Gastrocnemius medialis (tissue), 4 donors: ENCODE measurements at places on chromosomes 16 and 17. TPM values are rescaled to one million over a fixed set of nuclear protein-coding genes. Genes with fewer than 3 reads are reported as not detected.
A peak's percentile ranks its signal among the peaks of the same experiment; 100 is the strongest.

DNA sequence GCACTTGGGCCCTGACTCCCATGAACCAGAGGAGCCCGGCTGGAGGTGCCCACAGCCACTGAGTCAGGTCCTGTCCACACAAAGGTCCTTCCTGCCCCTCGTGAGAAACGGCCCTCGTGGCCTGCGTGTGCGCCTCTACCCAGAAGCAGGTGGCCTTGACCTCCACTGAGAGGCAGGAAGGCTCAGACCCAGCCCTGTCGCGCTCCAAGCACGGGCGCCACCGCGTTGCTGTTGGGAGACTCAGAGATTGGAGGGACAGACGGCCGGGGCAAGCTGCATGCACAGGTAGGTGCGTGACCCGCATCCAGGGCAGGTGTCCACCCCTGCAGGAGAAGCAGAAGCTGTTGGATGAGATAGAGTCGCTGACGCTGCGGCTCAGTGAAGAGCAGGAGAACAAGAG, 8.1 kb upstream of the CAPN15 start:
- no peak for DNase-seq

The CTRB1 gene
- total RNA-seq, result not detected

GRCh38 chr17:31533546-31534155, 142.2 kb downstream of the RAB11FIP4 start:
- no peak for DNase-seq

The CCL17 gene
- total RNA-seq, result not detected

The GOSR1 gene
- total RNA-seq, result 26.0 TPM

The ANKS4B gene
- not detected for total RNA-seq

DNA sequence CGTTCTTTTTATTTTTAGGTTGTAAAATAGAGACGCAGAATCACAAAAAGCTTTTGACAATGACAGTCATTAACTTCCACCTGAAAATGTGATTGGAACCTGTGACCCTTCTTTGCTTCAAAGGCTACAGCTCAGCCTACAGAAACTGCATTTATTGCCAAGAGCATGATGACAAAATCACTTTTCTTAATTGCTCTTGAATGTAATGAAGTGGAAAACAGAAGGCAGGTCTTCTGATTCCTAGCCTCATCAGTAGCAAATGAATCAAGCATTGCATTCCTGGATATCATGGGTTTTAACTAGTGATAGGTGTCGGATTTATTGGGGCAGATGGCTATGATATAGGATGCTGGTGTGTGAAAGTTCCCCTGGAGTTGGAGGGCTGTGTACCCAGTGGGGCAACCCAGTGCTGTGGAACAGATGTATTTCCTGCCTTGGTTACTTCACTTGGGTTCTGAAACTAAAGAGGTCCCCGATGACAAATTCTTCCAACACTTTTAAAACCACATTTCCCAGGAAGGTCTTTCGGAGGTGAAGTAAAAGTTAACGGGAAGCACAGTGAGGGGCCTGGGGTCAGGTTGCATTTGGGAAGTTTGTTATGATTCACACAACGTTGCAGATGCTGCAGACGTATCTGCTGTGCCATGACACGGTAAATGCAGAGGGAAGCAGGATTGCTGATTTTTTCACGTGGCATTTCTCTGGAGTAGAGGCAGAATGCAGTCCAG, 127.5 kb downstream of the HS3ST3A1 start:
- no peak for DNase-seq

The C17orf107 gene
- not detected for total RNA-seq

- DNase-seq, result no peak
Measured at GRCh38 chr17:63528183-63528582, 5.0 kb downstream of the KCNH6 start.

DNA sequence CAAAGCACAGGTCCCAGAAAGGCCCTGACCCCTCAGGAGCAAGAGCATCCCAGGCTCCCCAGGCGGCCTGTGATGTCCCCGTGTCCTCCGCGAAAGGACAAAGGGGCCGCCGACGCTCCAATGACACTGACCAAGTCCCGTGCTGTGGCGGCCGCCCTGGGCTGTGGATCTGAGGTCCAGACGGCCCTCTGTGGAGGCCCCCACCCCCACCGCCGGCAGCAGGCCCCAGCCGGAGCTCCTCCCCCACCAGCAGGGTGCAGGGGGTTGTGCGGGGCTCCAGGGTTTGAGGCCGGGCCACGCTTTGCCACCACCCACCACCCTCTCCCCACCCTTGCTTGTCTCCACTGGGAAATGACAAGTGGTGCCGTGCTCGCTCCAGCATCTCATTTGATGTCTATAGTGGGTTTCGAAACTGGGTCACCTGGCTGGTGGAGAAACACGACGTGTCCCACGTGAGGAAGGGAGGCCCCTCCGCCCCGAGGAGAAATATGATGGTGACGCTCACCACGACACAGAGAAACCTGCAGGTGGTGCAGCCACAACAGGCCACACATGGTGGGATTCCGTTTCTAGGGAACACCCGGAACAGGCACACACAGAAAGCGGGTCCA, 31.2 kb upstream of the ZNF469 start:
- no peak for DNase-seq

GRCh38 chr17:63425483-63425882, 20.6 kb downstream of the CYB561 start:
- peak; percentile 58 for DNase-seq

The NTN1 gene
- total RNA-seq, result 1.2 TPM

The PSMB3 gene
- total RNA-seq, result 255 TPM

DNA sequence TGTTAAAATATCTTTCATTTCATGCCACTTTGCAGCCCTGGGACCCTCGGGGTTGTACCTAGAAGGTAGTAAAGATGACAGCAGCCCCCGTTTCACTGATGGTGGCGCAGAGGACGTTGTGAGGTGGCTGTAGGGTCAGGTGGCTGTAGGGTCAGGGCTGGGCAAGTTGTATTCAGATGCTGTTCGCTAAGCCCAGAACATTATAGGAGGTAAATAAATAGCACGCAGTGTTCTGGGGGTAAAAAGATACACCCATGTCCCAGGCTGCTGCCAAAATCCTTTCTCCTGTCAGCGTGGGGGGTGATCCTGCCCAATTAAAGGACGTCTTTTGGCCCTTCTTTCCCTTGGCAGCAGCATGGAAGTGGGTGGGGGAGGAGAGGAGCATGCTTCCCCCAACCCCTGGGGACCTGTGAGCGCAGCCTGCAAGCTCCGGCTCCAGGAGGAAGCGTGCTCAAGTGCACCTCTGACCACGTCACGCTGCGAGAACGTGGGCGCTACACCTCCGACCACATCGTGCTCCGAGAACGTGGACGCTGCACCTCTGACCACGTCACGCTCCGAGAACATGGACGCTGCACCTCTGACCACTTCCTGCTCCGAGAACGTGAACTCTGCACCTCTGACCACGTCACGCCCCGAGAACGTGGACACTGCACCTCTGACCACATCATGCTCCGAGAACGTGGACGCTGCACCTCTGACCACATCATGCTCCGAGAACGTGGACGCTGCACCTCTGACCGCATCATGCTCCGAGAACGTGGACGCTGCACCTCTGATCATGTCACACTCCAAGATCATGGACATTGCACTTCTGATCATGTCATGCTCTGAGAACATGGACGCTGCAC, 182.1 kb downstream of the RPTOR start:
- DNase-seq, result no peak

GRCh38 chr17:75036643-75037268, 10.0 kb downstream of the ATP5PD start:
- DNase-seq, result peak; percentile 66

The MEIOB gene
- not detected for total RNA-seq

The FN3K gene
- total RNA-seq, result 3.1 TPM

The NATD1 gene
- total RNA-seq, result 15.4 TPM

The CMIP gene
- 5.1 TPM for total RNA-seq

DNA sequence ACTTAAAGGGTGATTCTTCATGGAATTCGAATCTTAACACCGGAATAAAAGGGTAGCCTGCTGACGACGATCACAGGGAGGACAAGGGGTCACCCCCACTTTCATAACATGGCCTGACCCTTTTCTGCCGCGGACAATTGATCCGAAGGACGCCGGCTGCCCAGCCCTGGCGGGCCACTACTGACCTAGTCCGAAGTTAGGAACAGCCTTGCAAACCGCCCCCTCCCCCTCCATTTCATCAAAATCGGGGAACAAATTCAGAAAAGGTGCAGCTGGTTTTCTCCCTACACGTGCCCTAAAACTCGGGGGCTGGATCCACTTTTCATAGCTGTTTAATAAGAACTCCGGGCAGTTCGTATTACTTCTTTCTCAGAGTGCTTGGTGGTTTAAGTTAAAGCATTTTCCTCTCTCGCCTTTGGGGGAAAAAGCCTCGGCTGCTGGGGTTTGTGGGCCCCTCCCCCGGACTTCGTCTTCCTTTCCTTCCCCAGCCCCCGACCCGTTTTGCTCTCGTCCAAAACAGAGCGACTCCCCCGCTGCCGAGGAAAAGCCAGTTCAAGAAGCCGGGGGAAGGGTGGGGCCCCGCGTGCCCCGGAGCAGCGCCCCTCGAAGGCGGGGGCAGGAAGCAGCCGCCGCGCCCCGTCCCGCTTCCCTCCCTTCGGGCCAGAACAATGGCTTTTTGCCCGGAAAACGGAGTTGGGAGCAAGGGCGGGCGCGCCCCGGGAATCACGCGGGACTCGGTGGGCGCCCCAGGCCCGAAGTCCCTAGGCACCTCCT, 641 bp upstream of the CBX2 start:
- DNase-seq, result no peak

The TELO2 gene
- total RNA-seq, result 10.7 TPM

The NOD2 gene
- total RNA-seq, result 1.4 TPM

GRCh38 chr16:3470723-3471122, 24.6 kb downstream of the C16orf90 start:
- no peak for DNase-seq

The UNK gene
- total RNA-seq, result 10.4 TPM

- no peak for DNase-seq
Measured at GRCh38 chr16:9469512-9469911, 378.1 kb downstream of the HAPSTR1 start.

- DNase-seq, result no peak
Measured at GRCh38 chr16:31005350-31006085, 4.9 kb downstream of the STX1B start.

DNA sequence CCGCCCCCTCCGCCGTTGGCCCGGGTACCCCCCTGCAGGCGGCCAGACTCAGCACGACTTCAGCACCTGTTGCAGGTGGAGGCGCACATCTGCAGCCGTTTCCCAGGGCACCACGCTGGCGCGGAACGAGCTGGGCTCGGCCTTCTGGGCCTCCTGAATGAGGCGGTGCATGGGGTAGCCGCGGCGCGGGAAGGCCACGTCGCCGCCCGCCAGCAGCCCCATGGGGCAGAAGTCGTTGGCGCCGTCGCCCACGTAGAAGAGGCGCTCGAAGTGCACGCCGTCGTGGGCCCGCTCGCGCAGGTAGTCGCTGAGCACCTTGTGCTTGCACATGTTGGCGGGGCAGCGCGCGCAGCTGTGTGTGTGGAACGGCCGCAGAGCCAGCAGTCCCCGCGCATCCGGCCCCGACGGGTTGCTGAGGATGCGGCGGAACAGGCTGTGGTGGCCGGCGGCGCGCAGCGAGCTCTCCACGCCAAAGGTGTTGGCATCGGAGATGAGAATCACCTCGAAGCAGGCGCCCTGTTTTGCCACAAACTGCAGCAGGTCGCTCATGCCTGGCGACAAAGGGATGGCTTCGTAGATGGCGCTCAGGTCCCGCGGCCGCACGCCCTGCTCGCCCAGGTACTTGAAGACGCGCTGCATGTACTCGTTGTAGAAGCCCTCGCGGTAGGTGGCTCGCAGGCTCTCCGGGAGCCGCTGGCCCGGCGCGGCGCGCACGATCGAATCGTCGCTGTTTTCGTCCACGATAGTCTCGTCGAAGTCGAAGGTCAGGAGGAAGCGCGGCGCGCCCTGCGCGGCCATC, 6.2 kb downstream of the PHOSPHO1 start:
- DNase-seq, result no peak

DNA sequence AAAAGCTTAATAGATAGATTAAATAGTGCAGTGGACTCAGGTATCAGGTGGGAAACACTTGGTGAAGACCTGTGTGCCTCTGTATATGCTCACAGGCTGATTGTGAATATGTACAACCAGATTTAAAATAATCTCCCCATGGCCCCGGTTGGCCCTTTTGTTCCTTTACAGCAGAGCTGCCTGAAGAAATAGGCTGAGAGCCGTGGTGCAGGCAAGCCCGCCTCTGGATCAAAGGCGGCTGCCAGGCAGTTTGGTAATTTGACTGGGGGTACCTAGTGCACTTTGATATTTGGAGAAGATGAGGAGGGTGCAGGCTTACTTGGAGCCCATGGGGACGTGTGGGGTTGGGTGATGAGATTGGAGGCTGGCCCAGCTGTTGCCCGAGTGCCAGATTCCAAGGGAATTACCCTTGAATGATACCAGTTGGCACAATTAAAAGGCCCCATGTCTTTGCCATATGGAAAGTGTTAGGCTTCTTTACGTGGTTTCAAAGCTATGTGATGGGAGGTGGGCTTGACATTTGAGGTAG, 5.0 kb downstream of the NKD1 start:
- no peak for DNase-seq

GRCh38 chr17:9798724-9799123, 7.3 kb upstream of the DHRS7C start:
- DNase-seq, result no peak

DNA sequence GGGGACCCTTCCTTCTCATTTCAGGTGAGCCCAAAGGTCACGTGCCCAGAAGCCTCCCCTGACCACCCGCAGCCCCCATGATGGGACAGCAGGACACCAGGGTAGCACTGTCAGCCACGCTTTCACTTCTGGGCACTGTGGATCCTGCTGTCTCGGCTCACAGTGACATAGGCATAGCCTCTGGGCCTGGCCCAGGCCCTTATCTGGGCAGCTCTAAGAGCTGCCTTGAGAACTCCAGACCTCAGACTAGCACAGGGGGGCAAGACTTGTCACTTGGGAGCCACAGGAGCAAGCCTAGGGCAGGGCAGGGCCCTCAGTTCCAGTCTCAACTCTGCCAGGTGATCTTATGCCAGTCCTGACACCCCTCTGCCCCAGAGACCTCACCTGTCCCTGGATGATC, 4.7 kb downstream of the NATD1 start:
- DNase-seq, result no peak

- DNase-seq, result no peak
Measured at GRCh38 chr17:78706271-78706915, 75.7 kb downstream of the CYTH1 start.

GRCh38 chr17:27333410-27333980, 39.6 kb downstream of the WSB1 start:
- peak; percentile 34 for DNase-seq

The TERB1 gene
- total RNA-seq, result not detected

DNA sequence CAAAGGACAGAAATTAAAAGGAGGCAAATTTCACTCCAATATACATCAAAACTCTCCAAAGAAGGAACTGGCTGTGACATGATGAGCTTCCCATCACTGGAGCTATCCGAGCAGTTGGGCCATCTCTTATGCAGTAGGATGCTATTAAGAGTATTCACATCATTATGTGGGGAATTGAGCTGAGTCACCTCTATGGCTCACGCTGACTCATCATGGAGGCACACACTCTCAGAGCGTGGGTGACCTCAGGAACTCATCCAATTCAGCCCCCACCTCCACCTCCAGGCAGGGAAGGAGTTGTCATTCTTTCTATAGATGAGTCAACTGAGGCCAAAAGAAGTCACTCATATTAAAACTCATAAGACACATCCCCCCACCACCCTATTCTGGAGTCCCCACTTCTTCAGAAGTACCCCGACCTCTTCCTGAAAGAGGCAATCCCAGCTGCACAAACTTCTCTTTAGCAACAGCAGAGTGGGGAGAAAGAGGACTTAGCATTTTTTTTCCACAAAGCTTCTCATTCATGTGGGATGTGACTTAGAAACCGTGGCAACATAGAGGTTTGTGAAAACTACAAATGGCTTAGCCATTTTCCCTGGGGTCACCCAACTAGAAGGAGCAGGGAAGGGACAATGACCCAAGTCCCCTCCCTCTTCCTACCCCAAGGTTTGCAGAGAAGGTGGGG, 32.5 kb downstream of the ABCC12 start:
- DNase-seq, result no peak
